ENCODE measurements at places on chromosomes 3 and 15.

DNA sequence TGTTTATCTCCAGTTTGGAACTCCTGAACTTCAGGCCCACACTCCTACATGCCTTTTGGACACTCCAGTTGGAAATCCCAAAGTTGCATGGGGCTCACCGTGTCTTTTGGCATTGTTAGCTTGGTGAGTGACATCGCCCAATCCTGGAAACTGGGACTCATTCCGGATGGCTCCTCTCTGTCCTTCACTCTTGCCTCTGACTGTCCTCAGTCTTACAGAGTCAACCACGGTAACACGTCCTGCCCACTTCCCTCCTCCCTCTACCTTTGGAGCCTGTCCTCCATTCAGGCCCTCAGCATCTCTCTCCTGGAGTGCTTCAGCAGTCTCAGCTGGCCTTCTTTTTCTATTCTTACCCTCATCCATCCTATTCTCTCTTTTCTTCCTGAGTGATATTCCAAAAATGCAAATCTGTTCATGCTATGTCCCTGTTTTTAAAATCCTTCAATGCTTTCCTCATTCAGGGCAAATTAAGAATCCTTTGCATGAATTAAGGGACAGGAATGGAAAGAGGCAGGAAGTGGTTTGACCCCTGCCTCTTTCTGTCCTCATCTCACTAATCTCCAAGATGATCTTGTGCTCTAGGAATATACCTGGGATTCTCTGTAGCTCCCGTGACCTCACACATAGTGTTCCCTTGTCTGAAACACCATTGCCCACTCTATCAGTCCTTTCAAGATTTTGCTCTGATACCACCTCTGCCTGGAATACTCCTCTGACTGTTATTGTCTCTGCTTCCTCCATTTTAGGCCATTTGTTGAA lies 42.5 kb downstream of the LPP start:
- DNase-seq: no peak

DNA sequence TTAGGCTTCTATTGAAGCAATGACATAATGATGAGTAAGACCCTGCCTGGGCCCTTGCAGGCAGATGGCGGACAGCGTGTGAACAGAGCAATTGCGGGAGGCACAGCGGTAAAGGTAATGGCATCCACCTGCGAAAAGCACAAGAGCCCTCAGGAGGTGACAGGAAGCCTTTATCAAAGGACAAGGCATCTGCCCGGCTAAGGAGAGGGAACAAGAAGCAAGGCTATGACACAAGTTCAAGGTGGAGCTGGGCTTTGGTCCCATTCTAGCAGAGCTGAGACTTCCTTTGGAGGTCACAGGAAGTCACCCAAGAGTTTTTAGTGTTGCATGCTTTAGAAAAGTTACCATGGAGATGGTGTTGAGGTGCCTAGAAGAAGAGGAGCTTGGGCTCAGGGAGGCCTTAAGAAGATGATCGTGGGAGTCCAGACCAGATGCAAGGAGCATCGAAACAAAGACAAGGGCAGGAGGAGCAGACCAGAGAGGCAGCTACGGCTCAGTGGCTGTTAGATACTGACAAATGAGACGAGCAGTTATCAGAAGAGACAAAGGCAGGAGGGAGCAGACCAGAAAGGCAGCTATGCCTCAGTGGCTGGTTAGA lies 34.5 kb downstream of the OSBPL10 start:
- no peak for DNase-seq

GRCh38 chr3:152595975-152596821 lies 238.7 kb upstream of the P2RY1 start:
- no peak for DNase-seq

- DNase-seq: no peak
Measured at GRCh38 chr15:88956906-88957305, 43.7 kb upstream of the MFGE8 start.

DNA sequence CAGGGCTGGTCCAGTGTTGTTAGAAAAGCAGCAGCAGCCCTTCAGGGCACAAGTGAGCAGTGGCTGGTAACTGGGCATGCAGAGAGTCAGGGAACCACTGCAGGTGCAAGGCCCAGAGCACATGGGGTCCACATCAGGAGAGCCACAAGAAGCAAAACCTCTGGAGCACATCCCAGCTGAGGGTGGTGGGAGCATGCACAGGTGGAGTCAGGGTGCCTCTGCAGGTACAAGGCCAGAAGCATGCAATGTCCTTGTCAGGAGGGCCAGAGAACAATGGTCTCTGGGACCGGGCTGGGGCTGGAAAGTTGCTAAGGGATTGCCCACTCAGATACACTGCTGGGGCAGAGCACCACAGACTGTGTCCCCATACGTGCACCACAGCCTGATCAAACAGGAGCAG lies 226.1 kb upstream of the UBE2E2 start:
- no peak for DNase-seq

DNA sequence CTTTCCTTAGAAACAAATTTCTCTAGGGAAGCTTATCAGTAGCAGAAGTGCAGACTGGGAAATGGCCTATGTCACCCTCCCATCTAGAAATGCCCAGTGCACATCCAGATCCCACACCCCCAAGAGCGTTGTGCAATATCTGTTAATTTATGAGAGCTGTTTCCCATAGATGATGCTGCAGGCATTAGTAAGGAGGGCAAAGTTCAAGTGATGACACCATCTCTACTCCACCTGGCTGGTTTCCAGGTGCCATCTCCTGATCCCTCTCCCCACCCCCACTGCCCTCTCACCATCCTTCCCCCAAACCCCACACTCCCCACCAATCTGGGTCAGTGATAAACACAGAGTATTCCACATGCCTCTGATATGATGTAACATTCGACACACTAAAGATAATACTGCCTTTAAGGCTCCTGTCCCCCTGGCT lies 39.4 kb downstream of the AGTR1 start:
- DNase-seq: peak; percentile 25

GRCh38 chr3:184784731-184785500 lies 27.1 kb upstream of the VPS8 start:
- DNase-seq: no peak

DNA sequence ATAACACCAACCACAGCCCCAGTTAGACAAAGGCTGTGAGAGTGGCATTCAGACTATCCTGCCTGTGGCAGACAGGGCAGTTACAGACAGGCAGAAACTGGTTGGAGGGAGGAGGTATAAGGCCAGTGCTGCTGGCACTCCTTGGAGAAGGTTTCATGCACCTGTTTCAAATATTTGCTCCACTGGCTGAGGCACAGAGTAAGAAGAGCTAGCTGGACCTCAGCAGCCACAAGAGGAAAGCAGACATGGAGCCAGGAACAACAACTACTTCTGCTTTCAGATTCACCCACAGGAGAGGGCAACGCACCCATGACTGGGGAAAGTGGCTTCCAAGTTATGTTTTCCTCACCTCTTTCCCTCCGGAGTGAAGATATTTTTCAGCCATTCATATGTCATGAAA lies 11.5 kb upstream of the PRKAR2A start:
- DNase-seq: no peak

- no peak for DNase-seq
Measured at GRCh38 chr15:62141643-62142588, 23.2 kb downstream of the C2CD4B start.

GRCh38 chr3:30505866-30506520 lies 100.4 kb upstream of the TGFBR2 start:
- no peak for DNase-seq

GRCh38 chr3:4850211-4850927 lies 128.9 kb upstream of the BHLHE40 start:
- DNase-seq: no peak

GRCh38 chr15:101501703-101502373 lies 12.3 kb upstream of the PCSK6 start:
- no peak for DNase-seq

- no peak for DNase-seq
Measured at GRCh38 chr15:50260969-50261496, 4.5 kb downstream of the HDC start.

GRCh38 chr3:106345353-106346027 lies 476.7 kb upstream of the CBLB start:
- DNase-seq: no peak

- no peak for DNase-seq
Measured at GRCh38 chr3:180959691-180960090, 29.8 kb downstream of the DNAJC19 start.

GRCh38 chr3:49718858-49719213 lies 648 bp downstream of the AMIGO3 start:
- DNase-seq: peak; percentile 9

DNA sequence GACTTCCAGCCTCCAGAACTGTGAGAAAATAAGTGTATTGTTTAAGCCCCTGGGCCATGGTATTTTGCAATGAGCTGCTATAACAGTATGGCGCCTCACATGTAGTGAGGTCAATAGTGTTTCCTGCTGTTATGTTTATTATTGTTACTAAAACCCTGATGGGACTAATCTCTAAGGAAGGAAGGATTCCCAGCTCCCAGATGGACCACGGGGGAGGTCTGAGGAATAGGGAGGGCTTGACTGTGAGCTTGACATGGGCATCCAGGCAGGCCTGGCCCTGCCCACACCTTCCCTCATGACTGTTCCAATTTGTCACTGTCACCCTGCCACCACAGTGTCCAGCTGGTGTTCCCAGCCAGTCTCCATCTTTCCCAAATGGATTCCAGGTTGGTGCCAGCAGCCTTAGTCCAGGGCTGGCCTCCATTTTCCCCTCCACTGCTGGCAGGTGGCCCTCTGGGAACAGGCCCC lies 14.5 kb upstream of the SLC41A3 start:
- DNase-seq: no peak

DNA sequence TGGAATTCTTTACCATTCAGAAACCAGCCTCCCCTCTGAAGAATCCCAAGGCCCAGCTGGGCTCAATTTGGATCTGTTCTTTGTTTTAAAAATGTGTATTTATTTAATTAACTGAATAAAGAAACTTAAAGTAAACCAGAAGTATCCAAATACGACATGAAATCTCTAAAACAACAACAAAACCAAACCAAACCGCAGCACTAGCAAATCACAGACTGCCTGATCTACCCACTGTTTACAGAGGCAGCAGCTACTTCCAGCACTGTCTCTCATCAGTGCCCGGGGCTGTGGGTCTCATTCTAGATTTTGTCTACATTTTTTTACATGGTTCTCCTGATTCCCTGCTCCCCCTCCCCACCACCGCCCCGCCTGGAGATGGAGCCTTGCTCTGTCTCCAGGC lies 2.3 kb downstream of the FLNB start:
- no peak for DNase-seq

DNA sequence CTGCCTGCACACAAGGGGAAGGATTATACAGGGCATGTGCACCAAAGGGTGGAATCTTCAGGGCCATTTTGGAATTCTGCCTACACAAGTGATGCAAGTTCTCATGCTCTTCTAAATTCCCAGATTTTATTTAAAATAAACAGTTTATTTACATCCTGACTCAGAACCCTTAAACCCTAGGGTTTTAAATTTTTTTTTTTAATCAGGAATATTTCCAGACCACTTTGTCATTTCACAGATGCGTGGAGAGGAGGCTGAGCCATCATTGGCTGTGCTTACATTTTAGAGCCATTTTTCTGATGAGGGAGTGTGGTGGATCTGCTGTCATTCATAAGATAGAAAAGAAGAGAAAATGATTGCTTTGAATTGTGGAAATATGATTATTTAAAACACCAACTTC lies 65.2 kb upstream of the MNS1 start:
- DNase-seq: no peak

- no peak for DNase-seq
Measured at GRCh38 chr3:64375737-64376136, 150.5 kb upstream of the PRICKLE2 start.

- DNase-seq: no peak
Measured at GRCh38 chr3:179872842-179873241, 163.9 kb downstream of the PEX5L start.

GRCh38 chr3:96209699-96210098 lies 604.7 kb upstream of the EPHA6 start:
- DNase-seq: no peak

- DNase-seq: no peak
Measured at GRCh38 chr3:195813916-195814640, 2.3 kb upstream of the MUC4 start.

DNA sequence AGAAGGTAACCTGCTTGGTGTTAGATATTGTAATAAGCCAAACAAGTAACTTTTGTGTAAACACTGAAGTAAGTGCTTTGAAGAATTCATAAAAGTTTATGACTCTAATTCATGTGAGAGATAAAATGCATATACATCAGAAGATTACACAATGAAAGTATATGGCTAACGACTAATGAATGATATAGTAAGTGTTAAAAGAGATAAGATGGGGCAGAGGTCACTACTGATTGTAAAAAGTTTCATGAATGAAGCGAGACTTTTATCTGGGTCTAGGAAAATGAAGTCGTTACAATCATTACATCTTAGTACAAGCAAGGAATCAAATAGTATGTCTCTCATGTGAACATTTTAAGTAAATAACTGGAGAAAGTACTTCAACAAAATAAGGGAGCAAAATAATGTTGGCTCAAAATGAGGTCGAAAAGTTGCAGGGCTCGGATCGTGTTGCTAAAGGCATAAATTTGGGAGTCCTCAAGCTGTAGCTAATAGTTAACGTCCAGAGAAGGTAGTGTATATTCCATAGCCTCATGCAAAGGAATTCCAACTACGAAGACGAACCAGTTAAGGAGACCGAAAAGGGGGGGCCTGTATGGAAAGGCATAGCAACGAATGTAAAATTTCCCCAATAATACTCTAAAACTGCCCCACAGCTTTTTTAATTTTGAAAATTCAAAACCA lies 984 bp upstream of the DUT start:
- DNase-seq: no peak

- no peak for DNase-seq
Measured at GRCh38 chr3:53804697-53805462, 41.3 kb downstream of the CHDH start.

- DNase-seq: no peak
Measured at GRCh38 chr3:193783166-193783896, 190.3 kb downstream of the OPA1 start.

- no peak for DNase-seq
Measured at GRCh38 chr15:77033729-77034671, 36.9 kb downstream of the TSPAN3 start.

DNA sequence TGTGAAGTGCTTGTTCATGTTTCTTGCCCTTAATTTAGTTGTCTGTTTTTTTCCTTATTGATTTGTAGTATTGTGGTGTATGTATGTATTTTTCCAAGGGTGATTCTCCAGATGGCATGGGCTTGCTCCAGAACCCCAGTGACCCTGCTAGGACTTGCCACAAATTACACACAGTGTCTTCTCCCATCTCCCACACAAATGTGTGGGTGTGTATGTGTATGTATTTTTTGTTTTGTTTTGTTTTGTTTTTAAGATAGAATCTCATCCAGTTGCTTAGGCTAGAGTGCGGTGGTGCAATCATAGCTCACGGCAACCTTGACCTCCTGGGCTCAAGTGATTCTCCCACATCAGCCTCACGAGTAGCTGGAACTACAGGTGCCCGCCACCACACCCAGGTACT lies 36.2 kb upstream of the ARID3B start:
- no peak for DNase-seq

- DNase-seq: no peak
Measured at GRCh38 chr3:11562277-11562881, 81.3 kb downstream of the VGLL4 start.

DNA sequence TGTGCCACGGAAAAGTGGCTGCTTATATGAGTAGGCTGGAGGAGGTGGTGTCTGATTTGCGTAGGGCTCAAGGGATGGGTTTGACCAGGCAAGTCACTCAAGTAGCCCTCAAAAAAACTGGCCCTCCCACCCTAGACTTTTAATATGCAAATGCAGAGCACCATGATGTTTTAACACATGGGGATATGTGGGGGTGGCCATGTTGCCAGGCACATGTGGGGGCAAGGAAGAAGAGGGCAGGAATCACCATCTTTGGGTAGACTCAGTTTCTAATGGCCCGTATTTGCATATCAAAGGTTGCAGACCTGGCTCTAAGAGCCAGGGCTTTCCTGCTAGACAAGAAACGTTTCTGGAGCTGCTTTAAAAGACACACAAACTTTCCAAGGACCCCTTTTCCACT lies 307.2 kb upstream of the NDN start:
- no peak for DNase-seq

GRCh38 chr3:122076491-122077292 lies 21.5 kb downstream of the CD86 start:
- no peak for DNase-seq
